SHP77 (cell line): ENCODE measurements at places on chromosomes 2 and 18.

DNA sequence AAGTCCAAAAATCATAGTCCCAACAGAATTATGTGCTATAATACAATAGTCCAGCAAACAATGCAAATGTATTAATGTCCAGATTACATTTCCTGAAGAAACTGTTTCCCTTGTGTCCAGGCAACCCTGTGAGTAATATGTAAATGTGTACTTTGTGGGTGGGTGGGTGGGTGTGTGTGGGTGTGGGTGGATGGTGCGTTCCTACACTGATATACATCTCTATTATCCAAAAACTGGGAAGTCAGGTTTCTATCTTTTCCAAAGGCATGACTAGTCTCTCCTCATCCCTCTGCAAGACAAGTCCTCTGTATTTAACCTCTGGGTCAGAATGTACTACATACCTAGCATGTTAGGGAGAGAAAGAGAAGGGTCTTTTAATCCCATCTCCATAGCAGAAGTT lies 71.6 kb downstream of the LNPK start:
- DNase-seq = no peak

GRCh38 chr18:29594493-29594892 lies 1417.6 kb upstream of the CDH2 start:
- no peak for DNase-seq

- DNase-seq = no peak
Observed at GRCh38 chr18:21743166-21743832, 2.7 kb downstream of the MIB1 start.

- DNase-seq = no peak
Observed at GRCh38 chr2:218839430-218839829, 7.8 kb upstream of the PRKAG3 start.

- peak; percentile 6 for DNase-seq
Observed at GRCh38 chr2:62774555-62775366, 69.2 kb downstream of the EHBP1 start.

GRCh38 chr18:79402977-79403722 lies 7.4 kb downstream of the NFATC1 start:
- no peak for DNase-seq

DNA sequence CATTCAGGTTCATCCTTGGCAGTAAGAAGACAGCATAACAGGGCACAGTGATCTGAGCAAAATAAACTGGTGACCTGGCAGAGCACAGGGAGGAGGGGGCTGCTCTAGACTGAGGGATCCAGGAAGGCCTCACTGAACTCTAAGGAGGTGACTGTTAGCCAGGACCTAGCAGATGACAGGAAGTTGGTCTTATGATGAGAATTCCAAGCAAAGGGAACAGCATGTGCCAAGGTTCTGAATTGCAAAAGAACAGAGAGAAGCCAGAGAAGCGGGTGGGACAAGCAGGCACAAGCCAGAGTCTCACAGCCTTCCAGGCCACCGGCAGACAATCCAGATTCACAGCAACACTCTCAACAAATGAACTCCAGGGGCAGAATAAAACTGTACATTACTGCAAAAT lies 152.7 kb upstream of the PTPRM start:
- DNase-seq = no peak

DNA sequence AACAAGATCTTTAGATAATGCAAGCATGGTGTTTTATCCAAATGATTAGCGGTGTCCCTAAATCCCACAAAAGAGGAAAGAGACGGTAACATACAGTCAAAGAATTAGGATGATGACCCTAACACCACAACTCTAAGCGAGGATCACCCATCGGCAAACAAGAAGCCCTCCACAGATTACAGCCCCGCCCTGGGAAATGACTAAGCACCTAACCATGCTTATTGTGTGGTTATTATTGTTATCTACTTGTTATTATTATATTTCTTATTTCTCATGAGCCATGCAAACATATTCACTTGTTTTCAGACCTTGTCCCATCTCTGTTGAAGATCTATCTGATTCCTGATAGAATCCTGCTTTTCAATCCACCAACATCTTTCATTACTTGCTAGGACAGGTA lies 651.3 kb downstream of the NYAP2 start:
- no peak for DNase-seq

- DNase-seq = no peak
Observed at GRCh38 chr2:43073401-43073825, 153.0 kb downstream of the ZFP36L2 start.

GRCh38 chr2:225074366-225074765 lies 32.1 kb upstream of the DOCK10 start:
- DNase-seq = no peak

- DNase-seq = no peak
Observed at GRCh38 chr2:111927723-111928122, 29.3 kb downstream of the MERTK start.

DNA sequence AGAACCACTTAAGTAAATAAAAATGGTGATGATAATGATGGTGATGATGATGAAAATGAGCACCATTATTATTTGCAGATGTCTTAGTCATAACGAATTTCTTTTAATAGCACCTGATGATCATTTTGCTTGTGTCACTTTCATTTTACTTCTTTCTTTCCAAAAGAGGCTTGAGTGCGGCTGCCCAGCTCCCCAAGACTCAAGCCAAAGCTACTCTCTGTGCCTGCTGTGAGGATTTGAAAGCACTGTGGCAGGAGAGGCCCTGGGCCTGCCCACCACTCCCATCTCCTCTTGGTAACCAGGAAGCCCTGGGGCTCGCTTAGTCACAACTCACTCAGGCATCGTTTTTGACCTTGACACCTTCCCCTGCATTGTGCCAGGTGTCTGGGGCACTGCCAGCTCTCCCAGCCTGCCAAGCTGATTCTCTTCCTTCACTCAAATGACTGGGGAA lies 41.2 kb downstream of the RPL37A start:
- DNase-seq = peak; percentile 57

DNA sequence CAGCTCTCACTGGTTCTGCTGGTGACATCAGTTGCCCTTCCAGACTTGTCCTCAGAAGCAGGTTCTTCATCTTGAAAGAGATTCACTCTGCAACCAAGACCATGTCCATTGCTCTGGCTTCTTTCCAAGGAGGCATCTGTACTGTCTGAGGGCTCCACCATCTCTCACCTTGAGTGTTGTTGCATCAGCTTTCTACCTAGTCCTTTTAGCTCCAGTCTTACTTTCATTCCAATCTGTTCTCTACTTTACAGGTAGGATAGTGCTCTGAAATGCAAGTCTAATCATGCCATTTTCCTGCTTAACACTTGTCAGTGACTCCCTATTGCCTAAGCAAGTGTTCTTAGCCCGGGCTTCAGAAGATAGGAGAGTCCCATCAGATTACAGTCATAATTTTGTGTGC lies 117.7 kb downstream of the EN1 start:
- no peak for DNase-seq

- no peak for DNase-seq
Observed at GRCh38 chr2:237878321-237879057, 19.1 kb downstream of the RAMP1 start.

GRCh38 chr18:40738321-40738880 lies 1216.6 kb upstream of the PIK3C3 start:
- no peak for DNase-seq

- DNase-seq = no peak
Observed at GRCh38 chr2:13652531-13653313, 936.0 kb downstream of the TRIB2 start.

DNA sequence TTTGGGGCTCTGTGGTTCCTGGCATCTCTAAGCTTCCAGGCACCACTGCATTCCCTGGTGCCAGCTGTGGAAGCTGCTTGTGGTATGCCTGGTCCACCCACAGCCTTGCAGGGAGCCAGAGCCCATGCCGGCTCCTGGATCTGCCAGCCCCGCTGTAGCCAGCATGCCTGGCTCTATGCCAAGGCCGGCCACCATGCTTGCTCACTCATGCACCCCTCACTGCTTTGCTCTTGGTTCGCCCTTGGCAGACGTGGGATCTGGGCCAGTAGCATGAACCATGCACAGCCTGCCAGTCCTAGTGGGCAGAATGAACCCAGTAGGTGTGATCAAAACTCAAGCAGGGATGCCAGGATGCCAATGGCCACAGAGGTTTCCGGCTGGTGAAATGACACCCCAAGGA lies 634.2 kb upstream of the TMEFF2 start:
- DNase-seq = no peak

DNA sequence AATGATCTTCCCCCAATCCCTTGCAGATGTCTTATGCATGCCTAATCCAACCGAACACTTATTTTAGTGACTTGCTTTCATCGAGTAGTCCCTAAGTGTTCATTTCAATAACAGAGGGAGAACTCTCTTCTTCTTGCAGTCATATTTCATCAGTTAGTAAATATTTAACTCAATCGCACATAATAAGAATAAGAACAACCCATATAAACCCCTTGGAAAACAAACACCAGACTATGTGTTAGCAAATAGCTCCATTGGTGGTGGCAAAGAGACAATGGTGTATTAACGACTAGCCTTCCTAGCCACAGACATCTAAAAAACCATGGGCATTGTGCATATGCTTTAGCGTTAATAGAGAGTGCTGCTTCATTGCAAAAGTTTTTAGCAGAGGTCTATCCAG lies 725.8 kb downstream of the BCL11A start:
- DNase-seq = no peak

DNA sequence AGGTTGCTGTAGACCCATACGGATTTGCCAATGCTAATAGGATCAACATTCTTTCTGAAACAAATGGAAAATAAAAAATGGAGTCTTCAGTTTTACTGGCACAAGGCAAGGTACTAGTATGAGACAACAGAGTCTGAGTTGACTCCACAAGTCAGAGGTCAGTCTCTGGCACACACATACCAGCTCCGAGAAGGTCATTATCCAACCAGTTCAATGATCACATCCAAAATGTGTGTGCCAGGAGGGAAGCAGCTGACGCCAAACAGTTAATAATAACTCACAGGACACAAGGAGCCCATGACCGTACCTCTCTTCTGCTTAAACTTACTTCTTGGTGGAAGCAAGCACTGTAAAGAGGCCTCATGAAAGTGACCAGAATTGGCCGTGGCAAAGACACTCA lies 528.6 kb downstream of the ZNF516 start:
- no peak for DNase-seq

GRCh38 chr2:104434318-104434792 lies 419.6 kb upstream of the POU3F3 start:
- no peak for DNase-seq

- DNase-seq = no peak
Observed at GRCh38 chr2:8640498-8640897, 41.4 kb upstream of the ID2 start.

- DNase-seq = no peak
Observed at GRCh38 chr2:26344581-26345282, 1.2 kb upstream of the SELENOI start.

GRCh38 chr2:55012672-55013484 lies 37.4 kb downstream of the RTN4 start:
- no peak for DNase-seq

GRCh38 chr2:226892729-226893128 lies 56.9 kb downstream of the RHBDD1 start:
- no peak for DNase-seq

GRCh38 chr2:110688594-110689091 lies 10.8 kb upstream of the BUB1 start:
- no peak for DNase-seq

DNA sequence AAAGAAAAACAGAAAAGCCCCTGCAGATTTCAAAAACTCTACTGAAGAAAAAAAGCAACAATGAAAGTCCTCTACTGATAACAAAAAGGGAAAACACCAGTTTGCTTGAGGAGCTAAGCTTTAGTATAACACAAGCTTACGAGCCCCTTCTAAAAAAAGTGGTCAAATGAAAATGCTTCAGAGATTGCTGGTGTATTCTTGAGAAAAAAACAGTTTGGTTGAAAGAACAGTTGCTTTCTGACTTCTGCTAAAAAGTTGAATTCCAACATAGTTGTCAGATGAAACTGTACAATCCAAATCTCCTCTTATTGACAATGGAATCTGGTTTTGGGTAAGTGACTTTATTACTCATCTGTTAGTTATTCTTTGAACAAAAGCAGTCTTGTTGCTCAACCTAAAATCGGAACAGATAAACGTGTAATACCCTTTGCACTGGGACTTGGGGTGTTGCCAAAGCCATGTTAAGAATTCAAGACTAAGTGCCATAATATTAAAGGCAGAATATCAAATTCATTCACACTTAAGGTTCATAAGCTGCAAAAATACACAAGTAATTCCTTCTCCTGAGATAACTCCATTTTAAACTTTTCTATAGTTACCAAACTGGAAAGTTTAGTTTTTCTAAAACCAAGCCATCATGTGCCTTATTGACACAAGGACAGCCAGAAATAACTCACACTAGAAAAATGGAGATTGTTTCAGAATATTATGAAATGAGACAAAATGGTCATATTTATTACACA lies 45.3 kb upstream of the SPAG16 start:
- no peak for DNase-seq

DNA sequence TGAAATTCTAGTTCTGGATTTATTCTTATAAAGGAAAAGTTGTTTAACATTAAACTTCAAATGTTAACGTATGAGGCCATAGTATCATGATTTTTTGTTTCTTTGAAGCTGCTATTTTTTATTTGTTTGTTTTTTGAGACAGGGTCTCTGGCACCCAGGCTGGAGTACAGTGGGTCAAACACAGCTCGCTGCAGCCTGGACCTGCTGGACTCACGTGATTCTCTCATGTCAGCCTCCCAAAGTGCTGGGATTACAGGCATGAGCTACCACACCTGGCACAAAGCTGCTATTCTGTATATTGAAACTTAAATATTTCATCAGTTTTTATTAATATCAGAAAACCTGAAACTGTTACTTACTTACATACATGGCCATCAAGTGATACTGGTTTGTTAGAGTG lies 89.5 kb upstream of the RPRM start:
- no peak for DNase-seq

DNA sequence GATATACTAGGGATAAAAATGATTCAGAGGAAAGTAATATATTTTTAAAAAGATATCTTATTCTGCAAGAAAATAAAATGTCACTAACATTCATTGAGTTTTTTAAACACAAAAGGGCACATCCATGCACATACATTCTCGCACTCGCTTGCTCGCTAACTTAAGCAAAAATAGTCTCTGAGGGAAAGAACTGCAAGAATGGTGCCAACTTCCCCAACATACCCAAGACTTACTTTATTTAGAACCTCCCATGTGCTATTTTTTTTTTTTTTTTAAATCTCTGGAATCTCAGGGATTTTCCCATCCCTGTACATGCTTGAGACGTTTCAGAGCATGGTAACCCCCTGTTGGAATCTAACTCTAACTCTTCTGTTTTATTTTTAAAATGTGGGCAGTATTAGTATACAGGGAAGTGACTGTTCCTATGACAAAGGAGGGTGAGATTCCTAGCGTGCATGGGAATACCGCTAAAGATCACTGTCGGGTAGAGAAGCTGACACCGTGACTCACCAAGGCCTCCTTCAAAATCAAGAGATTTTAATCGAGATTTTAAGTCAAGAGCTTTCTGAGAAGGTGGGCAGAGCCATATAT lies 187.9 kb upstream of the ZEB2 start:
- no peak for DNase-seq

- DNase-seq = no peak
Observed at GRCh38 chr2:129763190-129763846, 216.1 kb upstream of the RAB6C start.
